ENCODE measurements at places on chromosomes 5 and 9.

DNA sequence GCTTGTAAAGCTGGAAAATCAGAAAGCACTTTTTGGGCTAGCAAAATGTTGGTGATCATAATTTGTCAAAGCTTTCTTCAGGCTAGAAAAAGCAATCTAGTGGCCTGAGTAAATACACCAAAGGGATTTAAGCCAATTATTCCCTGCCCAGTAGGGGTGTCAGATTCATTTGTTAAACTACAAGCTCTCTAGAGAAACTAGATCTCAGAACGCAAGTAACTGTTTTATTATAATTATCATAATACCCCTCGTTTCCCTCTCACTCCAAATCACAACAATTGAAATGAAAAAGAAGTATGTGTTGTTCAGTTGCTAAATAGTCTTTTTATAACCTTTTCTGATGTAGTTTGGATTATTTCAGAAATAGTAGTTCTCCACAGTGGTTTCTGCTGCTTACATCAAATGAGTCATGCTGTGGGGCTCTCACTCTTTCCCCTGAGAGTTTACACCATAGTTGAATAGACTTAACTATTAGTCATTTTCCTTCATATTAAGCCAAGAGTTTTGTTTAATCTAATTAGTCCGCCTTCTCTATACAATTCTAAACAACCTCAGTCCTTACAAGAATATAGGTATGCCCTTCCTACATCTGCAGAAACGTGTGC lies 918.6 kb upstream of the DMAC1 start:
- no peak for DNase-seq

- DNase-seq: no peak
Measured at GRCh38 chr5:142319560-142320429, 5.0 kb downstream of the SPRY4 start.

GRCh38 chr5:91359962-91360609 lies 23.0 kb downstream of the ARRDC3 start:
- DNase-seq: no peak

GRCh38 chr5:14794583-14795230 lies 76.9 kb downstream of the ANKH start:
- no peak for DNase-seq

- no peak for DNase-seq
Measured at GRCh38 chr5:176773408-176774035, 36.8 kb upstream of the UNC5A start.

DNA sequence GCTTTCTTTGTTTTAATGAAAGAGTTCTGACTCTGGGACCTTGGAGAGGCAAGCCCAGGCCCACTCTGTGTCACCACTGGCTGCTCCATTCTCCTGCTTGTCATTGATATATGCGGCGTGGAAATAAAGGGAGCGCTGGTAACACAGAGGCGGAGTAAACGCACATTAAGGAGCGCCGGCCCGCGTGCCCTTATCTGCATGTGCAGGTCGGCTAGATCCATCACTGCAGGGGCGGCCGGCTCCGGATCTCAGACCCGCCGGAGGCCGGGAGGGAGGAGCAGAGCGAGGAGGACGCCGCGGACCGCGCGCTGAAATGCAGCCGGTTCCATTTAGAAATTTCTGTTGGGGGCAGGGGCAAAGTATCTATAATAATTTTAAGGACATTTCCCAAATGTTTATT lies 70.8 kb downstream of the MRPL36 start:
- no peak for DNase-seq

DNA sequence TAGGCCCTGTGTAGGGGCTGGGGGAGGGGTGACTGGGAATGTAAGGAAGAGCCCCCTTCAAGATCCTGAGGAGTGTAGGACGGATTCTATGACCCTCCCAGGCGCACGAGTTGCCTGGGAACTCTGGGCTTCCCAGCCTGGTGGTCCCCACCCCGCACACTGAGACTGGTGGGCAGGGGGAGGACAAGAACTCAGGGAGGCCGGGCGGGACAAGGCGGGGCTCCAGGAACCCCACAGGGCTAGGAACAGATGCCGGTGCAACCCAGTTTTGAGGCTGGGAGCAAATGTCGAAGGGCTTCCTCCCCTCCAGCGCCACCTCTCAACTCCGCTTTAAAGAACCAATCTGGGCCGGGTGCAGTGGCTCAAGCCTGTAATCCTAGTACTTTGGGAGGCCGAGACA lies 1.3 kb upstream of the VDAC1 start:
- DNase-seq: no peak

DNA sequence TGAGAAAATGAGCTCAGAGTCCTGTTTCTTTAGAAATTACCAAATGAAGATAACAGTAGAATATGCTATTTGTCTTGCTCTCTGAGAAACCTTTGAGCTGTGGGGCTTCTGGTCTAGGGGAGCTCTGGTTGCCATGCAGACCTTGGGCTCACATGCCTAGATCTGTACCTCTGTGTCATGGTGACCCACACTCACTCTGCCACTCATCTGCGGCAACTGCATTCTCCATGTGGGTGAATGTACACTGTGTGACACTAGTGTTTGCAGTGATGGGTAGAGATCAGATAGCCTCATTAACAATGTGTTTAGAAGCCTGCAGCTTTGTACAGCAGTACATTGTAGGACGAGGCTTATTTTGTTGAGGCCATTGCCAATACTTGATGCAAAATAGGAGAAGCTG lies 521.2 kb downstream of the CHSY3 start:
- DNase-seq: no peak

GRCh38 chr5:178527458-178528307 lies 62.5 kb downstream of the COL23A1 start:
- DNase-seq: no peak

DNA sequence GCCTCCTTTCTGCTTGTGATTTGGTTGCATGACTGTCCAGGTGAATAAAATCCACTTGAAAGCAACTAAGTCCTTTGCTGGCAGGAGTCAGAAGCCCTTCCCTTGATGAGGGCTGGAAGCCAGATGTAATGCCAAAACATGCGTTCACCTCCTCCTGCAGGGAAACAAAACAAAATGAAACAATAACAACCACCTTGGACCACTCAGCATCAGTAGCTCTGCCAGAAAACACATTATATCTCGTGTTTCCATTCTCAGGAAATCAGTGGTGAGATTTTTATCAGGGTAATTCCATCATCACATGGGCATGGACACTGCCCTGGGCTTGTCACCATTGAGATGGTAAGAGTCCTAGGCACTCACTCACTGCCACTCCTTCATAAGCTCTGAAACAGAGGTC lies 350.3 kb upstream of the ACTBL2 start:
- DNase-seq: no peak

- DNase-seq: no peak
Measured at GRCh38 chr5:172544371-172545095, 90.2 kb upstream of the SH3PXD2B start.

GRCh38 chr5:39863926-39864552 lies 439.3 kb upstream of the DAB2 start:
- no peak for DNase-seq

GRCh38 chr5:93307557-93307956 lies 273.5 kb downstream of the NR2F1-AS1 start:
- DNase-seq: no peak

DNA sequence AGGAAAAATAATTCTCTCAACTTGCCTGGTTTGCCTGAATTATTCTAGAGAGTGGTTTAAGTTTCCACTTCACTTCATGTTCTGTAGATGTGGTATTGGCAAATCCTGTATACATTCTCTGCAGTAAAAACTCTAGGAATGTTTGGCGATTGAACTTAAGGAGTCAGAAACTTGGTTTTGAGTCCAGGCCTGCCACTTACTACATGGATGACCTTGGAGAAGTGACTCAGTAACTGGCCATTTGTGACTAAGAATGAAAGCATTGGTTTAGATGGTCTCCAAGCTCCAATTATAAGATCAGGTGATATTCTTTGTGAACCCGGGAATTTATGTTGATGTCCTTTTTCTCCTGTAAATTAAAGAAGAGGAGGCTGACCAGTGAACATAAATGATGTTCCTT lies 233.8 kb downstream of the GAS1 start:
- no peak for DNase-seq

GRCh38 chr9:3045153-3045552 lies 201.3 kb upstream of the PUM3 start:
- no peak for DNase-seq

- peak; percentile 88 for DNase-seq
Measured at GRCh38 chr9:76704593-76705204, 59.5 kb upstream of the PCA3 start.
